ENCODE measurements at places on chromosomes 5 and 9. TPM values are rescaled to one million over a fixed set of nuclear protein-coding genes. Genes with fewer than 3 reads are reported as not detected.

Gene ACOT12
- 0.10 TPM for total RNA-seq

DNA sequence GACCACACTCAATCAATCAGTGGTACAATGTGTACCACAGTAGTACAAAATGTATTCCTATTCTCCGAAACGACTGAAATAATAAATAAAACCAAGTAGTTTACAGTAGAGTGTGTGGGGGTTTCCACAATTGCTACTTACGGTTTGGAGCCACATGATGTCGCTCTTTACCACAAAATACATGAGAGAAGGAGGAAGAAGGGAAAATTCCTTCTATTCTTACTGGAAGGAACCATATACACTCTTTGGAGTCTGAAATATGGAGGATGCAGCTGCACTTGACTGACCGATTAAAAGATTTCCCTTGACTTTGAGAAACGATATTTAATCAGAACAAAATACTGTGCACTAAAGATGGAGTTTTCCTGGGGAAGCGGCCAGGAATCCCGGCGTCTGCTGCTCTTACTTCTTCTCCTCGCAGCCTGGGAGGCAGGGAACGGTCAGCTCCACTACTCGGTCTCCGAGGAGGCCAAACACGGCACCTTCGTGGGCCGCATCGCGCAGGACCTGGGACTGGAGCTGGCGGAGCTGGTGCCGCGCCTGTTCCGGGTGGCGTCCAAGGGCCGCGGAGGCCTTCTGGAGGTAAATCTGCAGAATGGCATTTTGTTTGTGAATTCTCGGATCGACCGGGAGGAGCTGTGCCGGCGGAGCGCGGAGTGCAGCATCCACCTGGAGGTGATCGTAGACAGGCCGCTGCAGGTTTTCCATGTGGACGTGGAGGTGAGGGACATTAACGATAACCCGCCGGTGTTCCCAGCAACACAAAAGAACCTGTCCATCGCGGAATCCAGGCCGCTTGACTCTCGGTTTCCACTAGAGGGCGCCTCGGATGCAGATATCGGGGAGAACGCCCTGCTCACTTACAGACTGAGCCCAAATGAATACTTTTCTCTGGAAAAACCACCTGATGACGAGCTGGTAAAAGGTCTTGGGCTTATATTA, at the start of gene PCDHA4:
Gene PCDHA4, plus strand, starts transcription at position 235 of the 942 bp plus-strand sequence.
- peak; percentile 21 for DNase-seq

GRCh38 chr5:67377631-67378030, 181.0 kb upstream of the CD180 start:
- DNase-seq: no peak

GRCh38 chr9:136532799-136533774, 12.8 kb downstream of the NOTCH1 start:
- DNase-seq: no peak

DNA sequence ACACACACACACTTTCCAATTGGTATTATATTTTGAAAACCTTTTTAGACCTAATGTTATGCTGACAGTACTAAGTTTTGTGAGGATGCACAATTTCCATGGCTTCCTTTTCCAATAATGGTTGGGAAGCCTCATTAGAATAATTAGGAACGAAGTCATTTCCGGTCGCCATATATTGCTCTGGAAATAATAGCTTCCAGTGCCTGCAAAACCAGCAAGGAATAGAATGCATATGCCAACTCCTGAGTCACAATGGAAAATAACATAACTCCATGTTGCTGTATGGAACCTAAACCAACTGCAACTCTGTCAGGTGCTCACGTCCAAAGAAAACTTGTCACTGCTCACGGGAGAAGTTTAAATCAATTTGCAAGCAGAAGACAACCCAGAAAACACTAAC, 222.0 kb downstream of the EBF1 start:
- DNase-seq: no peak

DNA sequence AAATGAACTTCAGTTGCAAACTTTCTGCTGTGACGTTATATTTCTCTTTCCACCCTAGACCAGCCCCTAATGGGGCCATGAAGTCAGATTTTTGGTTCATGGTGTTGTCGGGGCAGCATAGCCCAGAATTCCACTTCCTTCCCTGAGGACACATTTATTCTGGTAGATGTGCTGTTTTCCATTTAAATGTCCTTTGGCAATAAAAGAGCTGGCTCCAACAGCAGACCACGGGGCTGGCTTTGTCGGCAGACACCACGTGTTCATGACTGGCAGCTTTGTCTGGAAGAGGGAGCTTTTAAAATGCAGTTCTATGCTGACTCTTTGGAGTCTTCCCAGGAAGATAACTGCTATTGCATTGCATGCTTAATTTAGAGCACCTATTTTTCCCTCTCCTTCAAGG, 17.6 kb upstream of the LCP2 start:
- peak; percentile 36 for DNase-seq

All from renal cortical epithelial cell (primary cell).